Pons (tissue), 1 donor: ENCODE measurements at places on chromosomes 16 and 17.

DNA sequence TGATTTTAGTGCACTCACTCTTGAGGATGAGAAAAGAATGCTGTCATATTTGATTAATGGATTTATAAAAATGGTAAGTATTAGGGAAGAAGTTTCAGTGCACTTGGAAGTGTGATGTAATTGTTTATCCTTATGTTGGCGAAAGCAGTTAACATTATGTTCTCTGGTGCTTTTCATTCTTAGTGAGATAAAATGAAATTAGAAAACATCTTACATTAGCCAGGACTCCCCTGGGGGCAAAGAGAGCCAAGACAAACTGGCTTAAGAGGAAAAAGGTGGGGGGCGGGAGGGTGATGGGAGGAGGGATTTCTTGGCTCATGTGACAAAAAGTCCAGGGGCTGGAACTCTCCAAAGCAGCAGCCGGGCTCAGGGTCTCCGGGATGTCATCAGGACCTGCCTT, 73.2 kb downstream of the KNOP1 start:
- DNase-seq: no peak

- no peak for DNase-seq
Observed at GRCh38 chr17:81250286-81251093, 11.4 kb downstream of the NDUFAF8 start.

DNA sequence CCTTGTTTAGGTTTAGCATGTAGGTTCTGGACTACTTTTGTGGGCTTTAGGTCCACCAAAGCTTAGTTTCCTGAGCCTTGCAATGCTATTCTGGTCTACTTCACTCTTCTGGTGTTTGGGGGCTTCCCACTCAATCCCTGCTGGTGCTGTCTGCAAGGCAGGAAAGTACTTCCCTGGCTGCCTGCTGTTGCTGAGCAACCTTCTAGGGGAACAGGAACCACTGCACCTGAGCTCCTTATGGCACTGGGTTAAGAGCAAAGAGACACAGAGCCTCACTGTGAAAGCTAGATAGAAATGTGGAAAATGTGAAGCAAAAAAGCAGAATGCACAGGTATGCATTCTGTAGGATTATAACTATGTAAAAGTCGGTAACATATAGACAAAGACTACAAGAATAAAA, 17.0 kb downstream of the MPO start:
- no peak for DNase-seq

GRCh38 chr16:85002099-85002541, 9.2 kb downstream of the ZDHHC7 start:
- DNase-seq: no peak

DNA sequence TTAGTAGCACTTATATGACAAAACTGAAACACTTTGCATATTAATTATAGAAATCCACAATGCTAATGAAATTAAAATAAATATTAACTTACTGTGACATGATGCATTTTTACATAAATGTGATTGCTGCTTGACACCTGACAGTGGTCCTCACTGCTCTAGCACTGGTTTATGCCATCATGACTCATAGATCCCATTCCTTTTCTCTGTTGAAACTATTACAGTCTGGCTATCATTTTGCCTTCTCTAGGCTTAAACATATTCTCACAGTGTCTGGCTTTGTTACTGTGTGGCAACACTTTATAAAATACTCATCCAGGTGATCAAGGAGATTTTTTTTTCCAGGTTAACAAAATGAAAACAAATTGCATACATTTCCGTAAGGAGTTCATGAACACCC, 108.0 kb downstream of the MRTFB start:
- no peak for DNase-seq

DNA sequence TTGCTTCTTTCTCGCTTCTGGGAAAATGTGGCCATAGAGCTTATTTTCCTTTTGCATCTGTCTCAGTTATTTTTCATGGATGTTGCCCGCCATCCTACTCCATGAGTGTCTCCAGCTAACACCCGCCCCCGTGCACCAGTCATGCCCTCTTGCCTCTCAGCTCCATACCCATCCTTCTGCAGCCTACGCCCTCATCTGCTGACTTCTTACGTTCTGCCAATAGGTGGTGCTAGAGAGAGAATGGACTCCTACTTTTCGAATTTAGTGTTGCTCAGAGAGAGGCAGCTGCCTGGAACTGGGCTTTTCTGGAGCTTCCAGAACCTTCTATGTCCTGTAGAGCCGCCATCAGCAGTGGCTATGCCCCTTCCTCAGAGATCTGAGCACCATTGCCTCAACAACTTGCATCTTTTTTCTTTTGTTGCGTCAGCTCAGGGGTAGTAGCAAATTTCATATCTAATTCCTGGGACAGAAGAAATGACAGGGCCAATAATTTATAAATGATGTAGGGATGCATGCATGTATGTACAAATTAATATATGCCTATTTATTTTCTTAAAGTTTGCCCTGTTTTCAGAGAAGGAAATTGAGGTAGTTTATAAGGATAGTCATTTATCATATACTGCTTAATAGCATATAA, 119.7 kb upstream of the MYOCD start:
- DNase-seq: peak; percentile 52

- DNase-seq: no peak
Observed at GRCh38 chr16:49586466-49587450, 213.2 kb downstream of the C16orf78 start.

DNA sequence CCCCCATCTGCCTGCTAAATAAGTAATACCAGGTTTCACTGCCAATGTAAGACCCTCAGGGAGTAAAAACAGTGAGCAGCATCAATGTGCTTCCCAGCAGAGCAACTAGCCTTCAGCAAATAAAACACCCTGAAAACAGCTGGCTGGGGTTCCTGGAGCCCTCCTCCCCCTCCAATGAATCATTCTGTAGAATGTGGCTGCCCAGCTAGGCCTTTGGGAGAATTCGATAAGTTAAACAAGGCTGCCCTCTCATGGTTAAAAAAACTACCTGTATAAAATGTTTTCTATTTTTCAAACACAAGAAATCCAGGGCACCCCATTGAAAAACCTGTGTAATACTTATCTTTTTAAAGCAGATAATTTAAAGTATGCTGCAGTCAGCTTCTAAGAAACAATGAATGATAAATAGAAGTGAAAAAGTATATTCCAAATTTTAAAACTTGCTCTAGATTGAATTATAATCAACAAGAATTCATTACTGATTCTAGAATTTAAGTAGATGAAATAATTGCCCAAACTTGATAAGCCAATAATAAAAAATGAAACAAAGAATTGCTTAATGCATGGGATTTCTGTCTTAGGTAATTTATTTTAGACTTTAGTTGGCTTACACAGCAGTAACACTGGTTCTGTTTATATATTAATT, 9.4 kb upstream of the TOM1L1 start:
- peak; percentile 36 for DNase-seq

GRCh38 chr16:53732296-53732929, 28.5 kb downstream of the FTO start:
- DNase-seq: no peak

DNA sequence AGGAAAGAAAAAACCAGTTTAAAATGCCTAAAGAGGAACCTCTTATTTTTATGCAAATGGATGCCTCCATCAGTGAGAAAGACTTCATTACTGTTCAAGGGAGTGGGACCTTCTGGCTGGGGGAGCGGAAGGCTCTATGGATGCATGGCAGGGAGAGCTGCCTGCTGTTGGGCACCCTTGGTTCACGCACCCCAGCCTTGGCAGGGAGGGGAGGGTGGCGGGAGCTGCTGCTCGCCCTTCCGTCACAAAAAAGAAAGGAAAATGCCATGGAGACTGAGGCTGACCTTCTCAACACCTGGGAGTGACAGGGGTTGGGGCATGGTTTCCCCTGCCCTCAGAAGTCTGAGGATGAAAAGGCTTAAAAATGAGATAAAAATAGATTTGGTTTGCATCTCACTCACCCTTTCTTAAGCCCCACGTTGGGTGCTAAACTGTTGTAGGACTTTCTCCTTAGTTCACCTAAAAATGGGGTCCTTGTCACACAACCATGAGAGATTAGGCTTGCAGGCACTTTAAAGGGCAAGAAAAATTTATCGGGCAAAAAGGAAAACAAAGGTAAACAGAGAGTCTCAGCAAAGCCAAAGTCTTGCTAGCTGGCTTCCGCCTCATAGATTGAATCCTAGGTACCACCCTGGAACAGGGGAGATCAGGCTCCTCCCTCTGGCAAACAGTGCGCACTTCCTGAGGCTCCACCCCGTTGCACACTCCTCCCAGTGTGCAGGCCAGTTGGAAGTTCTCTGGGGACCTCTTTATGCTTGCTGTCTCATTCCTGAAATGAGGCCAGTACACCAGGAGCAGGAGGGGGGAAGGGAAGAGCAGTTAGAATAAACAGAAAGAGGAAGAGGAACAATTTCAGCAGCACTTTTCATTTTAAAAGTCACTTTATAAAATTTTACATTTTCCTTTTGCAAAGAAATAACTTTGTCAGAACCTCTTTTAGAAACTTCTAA, 31.6 kb downstream of the PHKB start:
- DNase-seq: peak; percentile 77

- DNase-seq: no peak
Observed at GRCh38 chr17:55172612-55173011, 92.1 kb upstream of the HLF start.

DNA sequence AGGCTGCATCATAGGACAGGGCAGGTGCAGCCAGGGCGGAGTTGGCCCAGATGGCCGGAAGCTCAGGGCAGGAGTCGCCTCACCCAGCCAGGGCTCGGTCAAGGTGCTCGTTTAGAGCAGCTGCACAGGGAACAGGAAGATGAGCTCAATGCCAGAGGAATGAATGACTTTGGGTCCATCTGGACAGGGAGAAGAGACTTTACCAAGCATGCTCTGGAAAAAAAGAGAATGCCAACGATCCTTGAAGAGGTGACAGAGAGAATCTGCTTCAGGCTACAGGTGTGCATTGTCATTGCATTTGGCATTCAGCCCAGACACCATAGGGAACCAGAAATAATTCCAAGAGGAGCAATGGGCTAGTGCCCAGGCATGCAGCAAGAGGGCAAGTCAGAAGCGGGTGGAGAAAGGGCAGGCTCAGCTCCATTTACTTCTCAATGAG, 6.7 kb upstream of the MPP3 start:
- DNase-seq: peak; percentile 27

GRCh38 chr16:56916571-56917403, 15.2 kb upstream of the HERPUD1 start:
- peak; percentile 64 for DNase-seq

- peak; percentile 35 for DNase-seq
Observed at GRCh38 chr17:11122908-11123307, 118.1 kb upstream of the SHISA6 start.

DNA sequence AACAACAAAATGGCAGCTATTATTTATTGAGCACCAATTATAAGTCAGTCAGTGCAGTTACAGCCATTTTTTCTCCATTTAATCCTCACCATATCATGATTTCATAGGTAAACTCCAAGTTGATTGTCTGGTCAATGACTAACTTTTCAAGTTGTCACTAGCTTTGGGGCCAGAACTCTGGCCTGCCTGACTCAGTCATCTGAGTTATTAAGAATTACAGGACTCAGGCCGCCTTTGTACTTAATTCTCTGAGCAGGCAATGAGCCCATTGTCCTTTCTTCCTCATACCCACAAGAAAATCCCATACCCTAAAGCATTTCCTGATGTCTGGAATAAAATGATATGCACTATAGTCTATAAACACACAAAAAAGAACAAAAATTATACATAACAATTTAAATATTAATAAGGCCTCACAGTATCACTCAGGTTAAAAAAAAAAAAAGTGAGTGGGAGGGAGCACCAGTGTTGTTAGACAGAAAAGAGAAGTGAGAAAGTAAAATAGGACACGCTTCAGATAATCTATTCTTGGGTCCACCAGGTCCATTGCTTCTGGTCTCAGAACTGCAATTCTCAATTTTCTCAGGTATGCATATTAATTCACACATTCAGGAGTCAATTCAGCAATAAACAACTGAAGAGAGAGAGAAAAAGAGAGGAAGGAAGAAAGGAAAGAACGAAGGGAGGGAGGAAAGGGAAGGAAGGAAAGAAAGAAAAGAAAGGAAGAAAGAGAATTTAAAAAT, 70.2 kb downstream of the SPAG9 start:
- peak; percentile 15 for DNase-seq

GRCh38 chr16:74999219-74999608, 390 bp downstream of the ZNRF1 start:
- no peak for DNase-seq

- no peak for DNase-seq
Observed at GRCh38 chr17:76074390-76075363, at the start of gene GALR2. TSS of gene GALR2 (plus strand) at chr17:76074781. CDS start at chr17:76074884, 103 bp downstream.

DNA sequence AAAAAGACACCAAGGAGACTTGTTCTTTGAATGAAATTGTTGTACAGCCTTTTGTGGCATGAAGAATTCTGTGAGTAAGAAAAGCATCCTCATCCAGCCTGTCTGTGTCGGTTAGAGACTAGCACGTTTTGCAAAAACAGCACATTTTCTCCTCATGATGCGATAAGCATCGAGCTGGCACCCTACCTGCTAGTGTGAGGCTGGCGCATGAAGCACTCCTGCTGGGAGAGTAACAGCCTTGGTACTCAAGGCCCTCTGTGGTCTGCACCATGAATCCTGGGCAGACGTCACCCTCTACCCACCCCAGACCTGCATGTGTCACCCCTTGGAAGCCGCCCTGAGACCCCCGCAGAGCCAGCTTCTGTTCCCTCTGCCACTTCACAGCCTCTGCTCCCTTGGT, 92.6 kb upstream of the TMEM132E start:
- DNase-seq: no peak

DNA sequence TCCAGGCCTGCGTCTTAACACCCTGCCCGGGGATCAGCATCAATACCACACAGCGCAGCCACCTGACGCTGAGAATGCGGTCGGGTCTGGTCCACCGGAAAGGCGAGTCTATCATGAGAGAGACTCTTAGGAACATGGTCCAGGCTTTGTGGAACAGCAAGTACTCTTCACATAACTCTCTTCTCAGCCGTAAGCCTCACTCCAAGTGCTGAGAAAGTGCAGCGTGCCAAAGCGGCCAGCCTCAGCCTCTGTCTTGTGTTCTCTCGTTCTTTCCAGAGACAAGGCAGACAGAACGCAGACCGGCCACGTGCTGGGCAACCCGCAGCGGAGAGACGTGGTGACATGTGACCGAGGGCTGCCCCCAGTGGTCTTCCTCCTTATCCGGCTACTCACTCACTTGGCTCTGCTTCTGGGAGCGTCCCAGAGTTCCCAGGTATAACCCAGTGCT, 34.4 kb upstream of the ENDOV start:
- DNase-seq: no peak

- peak; percentile 70 for DNase-seq
Observed at GRCh38 chr17:77449908-77450741, 309.4 kb downstream of the SEC14L1 start.

GRCh38 chr17:68301438-68301959, 10.2 kb downstream of the ARSG start:
- DNase-seq: no peak

DNA sequence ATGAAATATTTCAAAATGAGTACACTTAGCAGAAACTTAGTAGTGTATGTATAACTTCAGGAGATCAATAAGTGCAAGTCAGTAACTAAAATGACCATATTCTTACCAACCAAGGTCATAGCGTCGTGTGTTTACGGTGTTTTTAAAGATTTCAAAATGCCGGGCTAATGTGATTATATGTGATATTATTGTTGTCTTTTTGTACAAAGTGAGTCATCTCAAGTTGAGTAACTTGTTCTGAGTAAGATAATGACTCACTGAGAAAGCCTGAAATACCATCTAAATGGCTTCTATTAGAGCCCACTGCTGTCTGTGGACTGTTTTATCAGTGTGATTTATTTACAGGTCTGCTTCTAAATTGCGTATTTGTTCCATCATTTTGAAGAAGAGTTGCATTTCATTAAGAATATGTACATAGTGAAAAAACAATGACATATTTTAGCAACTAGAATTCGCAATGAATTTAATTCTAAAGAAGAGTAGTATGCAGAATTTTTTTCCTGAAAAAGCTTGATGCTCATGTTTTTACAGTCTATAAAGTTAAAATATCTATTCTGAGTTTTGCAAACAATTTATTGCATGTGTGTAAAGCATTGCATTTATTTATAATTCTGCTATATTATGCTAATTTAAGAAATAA, 12.7 kb downstream of the KRT12 start:
- no peak for DNase-seq

GRCh38 chr16:23408823-23409298, 44.1 kb downstream of the COG7 start:
- peak; percentile 71 for DNase-seq
